Stimulated activated CD4-positive, alpha-beta T cell treated with anti-CD3 and anti-CD28 coated beads, Interleukin-12 subunit alpha, Interleukin-12 subunit beta, amount 100 ng/mL, for 4 hours (primary cell): ENCODE measurements at places on chromosomes 16 and 17.

GRCh38 chr17:63274146-63274545 lies 172.0 kb downstream of the CYB561 start:
- DNase-seq: no peak

DNA sequence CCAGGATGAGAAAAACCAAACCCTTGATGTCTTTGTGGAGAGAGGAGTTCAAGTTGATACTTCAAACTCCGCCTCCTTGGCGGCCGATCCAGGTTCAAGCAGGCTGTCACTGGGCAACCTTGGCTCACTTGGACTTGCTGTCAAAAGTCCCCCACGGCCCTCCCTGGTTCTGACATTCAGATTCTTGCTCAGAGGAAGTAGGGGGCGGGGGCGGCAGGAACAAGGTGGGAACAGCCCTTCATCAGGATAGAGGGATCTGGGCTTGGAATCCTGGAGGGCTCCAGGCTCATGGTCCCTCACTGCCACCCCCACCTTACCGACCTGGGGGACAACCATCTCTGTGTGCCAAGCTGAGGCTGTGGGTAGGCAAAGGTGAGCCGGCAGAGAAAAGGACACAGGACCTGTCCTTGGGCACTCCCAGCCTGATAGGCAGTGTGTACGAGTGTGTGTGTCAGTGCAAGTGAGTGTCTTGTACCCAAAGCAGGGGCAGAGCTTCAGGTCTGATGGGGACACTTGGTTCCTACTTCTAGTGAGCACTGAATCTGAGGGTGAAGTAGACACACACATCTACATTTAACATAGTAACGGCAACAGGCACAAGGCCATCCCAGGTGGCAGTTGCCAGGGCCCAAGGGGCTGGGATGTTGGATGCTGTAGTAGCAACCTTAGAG lies 6.6 kb upstream of the TSPOAP1 start:
- peak; percentile 61 for DNase-seq

- DNase-seq: no peak
Observed at GRCh38 chr16:50881331-50881830, 139.5 kb downstream of the CYLD start.

GRCh38 chr17:14334276-14334840 lies 33.5 kb downstream of the HS3ST3B1 start:
- no peak for DNase-seq

DNA sequence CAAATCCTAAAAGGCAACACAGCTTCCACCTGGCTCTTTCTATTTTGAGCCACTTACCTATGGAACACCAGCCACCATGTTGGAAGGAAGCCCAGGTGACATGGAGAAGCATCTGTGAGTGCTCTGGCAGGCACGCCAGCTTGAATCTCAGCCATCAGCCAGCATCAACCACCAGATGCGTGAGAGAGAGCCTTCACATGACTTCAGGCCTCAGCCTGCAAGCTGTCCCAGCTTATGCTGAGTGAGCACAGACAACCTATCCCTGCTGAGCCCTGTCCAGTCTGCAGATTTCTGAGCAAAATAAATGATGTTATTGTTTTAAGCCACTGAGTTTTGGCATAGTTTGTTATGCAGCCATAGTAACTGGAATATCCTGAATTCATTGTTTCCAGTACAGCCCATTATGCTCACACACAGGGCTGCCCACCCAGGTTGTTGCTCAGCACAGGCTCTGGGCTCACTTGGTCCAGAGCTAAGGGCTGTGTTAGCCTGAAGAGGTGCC lies 35.1 kb downstream of the TMEM238L start:
- DNase-seq: no peak

- no peak for DNase-seq
Observed at GRCh38 chr17:80868022-80868609, 123.5 kb upstream of the CHMP6 start.

DNA sequence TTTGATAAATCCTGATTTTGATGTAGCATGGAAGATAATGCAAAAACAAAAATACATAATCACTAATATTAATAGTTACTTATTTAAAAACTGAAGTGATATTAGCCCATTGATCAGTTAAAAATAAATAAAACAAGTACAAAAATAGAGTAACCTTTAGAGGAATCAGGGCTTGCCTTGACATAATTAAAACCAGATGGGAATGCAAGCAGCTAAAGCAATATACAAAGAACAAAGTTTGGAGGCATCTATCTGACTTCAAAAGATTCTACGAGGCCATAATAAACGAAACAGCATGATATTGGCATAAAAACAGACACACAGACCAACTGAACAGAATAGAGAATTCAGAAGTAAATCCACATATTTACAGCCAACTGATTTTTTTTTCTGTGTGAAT lies 15.0 kb upstream of the HEATR3 start:
- no peak for DNase-seq
